ENCODE measurements at places on chromosomes 5 and 9. TPM values are rescaled to one million over a fixed set of nuclear protein-coding genes. Genes with fewer than 3 reads are reported as not detected.

Gene SLC6A19
- total RNA-seq: 2.6 TPM

Gene TXNDC8
- not detected for total RNA-seq

- no peak for DNase-seq
Observed at GRCh38 chr9:89937051-89937450, 332.2 kb downstream of the GADD45G start.

GRCh38 chr9:1759009-1759408 lies 256.1 kb upstream of the SMARCA2 start:
- no peak for DNase-seq

Data from progenitor cell of endocrine pancreas (in vitro differentiated cells).